ENCODE measurements at places on chromosomes 5 and 9.

DNA sequence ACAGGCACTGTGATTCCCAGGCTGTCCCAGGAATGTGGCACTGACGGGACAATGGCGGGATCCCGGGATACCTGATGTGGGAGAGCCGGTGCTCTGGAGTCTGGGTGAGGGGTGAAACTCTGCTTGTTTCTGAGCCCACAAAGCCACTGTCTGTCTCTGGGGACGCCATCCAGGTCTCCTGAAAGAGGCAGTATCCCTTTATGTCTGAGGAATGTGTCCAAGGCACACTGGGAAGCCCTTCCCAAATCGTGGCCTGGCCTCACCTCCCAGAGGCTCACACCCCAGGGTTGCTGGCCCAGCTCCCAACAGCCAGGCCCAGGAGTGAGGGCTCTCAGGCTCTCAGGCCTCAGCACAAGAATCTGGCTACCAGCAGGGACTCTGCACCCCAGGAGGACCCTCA is 27.1 kb downstream of the ORM2 start:
- DNase-seq: no peak

DNA sequence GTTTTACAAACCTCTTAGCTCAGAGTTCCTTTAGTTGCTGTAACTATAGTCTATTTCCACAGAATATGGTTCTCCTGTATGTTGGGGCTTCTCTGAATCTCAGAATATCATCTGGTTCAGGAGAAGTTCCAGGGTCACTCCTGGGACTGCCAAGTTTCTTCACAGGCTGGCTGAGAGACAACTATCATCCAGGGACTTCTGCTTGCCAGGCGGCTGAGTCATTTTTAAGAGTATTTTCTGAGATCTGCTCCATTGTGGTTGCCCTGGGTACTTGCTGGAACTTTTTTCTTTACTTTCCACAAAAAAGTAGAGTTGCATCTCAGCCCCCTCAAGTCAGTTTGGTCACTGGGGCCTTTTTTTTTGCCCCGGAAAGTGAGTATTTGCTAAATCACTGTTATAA is 566.5 kb downstream of the LRRC70 start:
- DNase-seq: no peak

- DNase-seq: no peak
These were observed 36.2 kb upstream of the PTCH1 start for GRCh38 chr9:95552814-95553546.

DNA sequence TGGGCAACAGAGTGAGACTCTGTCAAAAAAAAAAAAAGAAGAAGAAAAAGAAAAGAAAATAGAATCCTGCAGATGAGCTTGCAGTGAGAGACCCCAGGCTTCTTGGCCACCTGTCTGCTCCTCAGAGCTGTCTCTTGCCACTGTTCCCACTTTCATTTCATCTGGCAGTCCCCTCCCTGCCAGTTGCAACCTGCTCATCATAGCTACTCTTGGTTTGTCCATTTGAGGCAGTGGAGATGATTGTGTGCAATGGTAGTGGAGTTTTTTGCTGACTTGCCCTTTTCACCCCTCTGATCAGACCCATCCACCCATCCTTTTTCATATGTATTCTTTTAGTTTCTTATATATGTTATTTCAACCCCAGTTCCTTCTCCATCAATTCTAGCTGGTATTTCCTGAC is 28.7 kb downstream of the ANKRD33B start:
- DNase-seq: no peak

- DNase-seq: no peak
These were observed 52.9 kb downstream of the BARX1 start for GRCh38 chr9:93902051-93902779.

DNA sequence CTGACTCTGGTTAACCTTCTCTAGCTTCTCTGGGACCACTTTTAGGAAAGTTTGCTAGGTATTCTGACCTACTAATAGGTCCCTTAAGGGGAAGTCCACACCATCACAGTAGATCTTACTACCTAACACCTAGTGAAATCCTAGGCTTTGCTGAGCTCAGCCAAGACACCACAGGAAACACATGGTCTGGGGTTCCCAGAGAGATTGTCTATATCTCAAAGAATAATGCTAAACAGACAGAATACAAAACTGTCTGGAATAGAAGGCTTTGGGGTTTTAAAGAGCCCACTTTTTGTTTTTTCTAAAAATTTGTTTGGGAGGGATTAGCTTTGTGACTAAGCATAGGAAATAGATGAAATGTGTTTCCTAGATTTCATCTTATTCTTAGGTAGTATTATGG is 395.1 kb downstream of the ARHGEF28 start:
- DNase-seq: no peak

- DNase-seq: no peak
These were observed 99.2 kb downstream of the PHF2 start for GRCh38 chr9:93675336-93676150.

DNA sequence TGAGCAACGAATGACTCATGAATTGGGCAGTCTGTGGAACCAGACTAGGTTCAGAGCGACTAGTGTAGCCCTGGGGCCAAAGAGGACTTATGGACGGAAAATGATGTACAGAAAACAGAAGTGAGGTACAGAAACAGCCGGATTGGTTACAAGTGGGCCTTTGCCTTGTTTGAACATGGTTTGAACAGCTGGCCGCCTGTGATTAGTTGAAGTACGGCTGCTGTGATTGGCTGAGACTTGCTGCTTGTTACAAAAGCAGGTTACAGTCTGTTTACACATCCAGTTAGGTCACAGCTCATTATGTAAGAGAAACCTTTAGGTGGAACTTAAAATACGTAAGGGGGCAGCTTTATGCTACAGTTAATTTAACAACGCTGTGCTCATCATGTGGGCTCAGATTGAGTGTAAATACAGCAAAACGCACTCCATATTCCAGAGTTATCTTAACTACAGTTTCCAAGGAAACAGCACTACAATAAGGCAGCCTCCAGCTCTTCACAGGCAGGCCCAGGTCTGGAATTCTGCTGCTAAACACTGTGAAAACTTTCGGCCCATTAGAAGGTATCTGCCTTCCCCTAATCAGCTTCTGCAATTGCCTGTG is 6.5 kb downstream of the AMACR start:
- no peak for DNase-seq
